Kidney (tissue), 22 donors: ENCODE measurements at places on chromosomes 7 and 10.

- DNase-seq: peak; percentile 52
Measured at GRCh38 chr7:30795161-30795948, 24.1 kb downstream of the MINDY4 start.

DNA sequence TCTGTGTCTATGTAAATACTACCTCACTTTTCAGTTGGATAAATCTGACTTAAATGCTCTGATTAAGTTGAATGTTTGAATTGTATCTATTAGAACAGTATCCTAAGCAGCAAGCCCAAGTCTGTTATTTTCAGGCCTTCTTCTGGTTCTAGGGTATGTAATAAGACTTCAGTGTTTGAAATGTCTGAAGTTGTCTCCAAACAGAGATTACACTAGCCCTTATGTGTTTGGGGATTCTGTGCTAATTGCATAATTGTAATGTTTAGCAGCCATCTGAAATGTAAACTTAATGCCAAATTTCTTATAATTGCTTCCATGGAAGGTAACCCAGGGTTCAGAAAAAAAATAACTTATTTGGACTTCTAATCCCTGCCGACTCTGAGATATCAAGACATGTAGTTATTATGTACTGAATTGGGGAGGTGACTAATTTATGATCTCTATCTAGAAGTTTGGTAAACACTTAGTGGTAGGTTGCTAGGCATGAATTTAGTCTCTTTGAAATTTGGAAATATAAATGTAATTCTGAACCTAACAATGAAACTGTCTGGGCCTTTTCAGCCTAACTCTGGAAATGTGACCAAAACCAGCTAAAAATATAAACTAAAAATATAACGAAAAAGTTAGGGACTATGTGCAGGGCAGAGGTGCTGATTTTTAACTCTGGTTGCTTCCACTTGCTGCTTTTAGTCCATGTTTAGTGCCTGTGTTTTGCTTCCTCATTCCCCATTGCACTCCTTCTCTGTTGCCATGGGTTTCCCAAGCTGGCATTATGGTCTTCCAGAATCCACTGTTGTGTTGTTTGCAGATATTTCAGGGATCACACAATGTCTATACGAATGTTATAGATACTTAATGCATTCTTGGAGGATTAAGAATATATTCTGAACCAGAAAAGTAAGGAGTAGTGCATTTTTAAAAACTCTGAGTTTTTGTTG lies 54.8 kb downstream of the MCU start:
- no peak for DNase-seq

- DNase-seq: no peak
Measured at GRCh38 chr7:134742688-134743350, 36.6 kb upstream of the CALD1 start.

DNA sequence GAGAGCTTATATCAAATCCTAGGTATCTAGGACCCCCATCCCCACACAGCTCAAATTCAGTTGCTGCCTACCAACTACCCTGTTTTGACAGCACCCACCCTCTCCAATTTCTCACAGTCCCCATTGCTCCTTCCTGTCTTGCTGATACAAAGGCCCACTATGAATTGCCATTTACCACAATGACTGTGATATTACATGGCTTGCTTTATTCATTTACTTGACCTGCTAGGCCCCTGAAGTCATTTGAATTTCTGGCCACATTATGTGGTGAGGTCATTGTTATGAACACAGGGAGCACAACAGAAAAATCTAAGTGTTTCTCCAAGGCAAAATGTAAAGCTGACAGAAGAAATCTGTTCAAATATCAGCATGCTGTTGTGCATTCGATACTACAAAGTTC lies 101.4 kb downstream of the PPP1R17 start:
- no peak for DNase-seq

DNA sequence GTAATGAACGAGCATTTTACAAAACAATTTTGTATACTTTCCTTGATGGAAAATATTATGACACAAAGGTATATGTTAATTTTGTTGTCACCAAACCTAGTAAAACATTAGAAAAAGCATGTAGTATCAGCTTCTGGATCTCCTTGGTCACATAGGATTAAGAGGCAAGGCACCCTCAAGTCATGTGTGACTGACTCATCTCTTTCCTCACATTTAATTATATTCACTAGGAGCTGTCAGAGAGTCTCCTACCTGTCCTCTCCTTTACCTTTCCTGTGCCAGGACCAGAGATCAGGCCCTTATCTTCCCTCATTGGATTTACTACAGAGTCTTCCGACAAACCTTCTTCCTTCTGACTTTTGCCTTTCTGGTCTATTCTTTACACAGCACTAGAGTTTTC lies 111.3 kb upstream of the RPA3 start:
- DNase-seq: no peak

- no peak for DNase-seq
Measured at GRCh38 chr10:1745780-1746456, 8.6 kb upstream of the ADARB2 start.

DNA sequence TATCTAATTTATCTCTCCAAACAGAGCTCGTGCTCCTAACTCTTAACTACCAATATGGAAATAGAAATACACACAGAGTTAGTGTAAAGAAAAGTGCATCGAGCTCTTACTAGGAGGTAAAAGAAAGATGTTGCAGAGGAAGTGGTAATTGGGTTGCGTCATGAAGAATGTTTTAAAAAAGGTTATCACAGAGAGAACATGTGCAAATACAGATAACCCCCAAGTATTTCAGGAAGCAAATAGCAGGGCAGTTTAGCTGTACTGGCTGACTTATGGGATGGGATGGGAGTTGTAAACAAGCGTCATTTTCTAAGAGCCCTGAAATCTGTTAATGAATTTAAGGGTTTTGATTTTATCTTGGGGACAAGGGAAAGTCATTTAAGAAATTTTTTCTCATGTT lies 153.9 kb downstream of the AGMO start:
- DNase-seq: no peak

- DNase-seq: no peak
Measured at GRCh38 chr10:78960316-78960800, 108.4 kb upstream of the ZMIZ1 start.

DNA sequence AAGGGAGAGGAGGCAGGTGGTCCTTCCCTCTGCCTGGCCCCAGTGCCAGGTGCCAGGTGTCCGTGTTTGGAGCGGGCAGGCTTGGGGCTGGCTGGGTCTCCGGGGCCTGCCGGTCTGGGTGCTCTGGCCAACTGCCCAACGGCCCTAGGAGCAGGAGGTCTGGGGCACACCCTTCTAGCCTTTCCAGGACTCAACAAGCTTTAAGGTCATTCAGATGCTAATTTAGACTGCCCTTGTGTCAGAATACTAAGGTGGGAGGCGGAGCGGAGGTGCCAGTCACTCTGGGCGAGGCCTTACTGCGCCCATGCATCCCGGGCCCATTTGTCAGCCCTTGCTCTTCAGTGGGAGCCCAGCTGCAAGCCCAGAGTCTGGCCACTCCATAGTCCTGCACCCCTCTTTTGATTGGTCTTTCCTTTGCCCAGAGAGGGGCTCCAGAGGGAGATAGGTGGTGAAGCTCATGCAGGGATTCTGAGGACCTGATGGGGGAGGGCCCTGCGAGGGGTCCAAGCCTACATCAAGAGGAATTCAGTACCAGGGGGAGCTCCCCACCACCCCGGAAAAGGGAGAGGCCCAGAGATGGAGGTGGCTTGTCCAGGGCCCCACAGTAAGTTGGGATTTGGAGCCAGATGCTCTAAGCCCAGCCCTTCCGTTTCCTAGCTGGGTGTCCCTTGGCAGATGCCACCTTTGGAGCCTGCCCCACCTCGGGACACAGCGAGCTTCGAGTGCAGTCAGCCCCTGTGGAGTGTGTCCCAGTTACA lies 1.3 kb downstream of the PGAM2 start:
- peak; percentile 68 for DNase-seq

DNA sequence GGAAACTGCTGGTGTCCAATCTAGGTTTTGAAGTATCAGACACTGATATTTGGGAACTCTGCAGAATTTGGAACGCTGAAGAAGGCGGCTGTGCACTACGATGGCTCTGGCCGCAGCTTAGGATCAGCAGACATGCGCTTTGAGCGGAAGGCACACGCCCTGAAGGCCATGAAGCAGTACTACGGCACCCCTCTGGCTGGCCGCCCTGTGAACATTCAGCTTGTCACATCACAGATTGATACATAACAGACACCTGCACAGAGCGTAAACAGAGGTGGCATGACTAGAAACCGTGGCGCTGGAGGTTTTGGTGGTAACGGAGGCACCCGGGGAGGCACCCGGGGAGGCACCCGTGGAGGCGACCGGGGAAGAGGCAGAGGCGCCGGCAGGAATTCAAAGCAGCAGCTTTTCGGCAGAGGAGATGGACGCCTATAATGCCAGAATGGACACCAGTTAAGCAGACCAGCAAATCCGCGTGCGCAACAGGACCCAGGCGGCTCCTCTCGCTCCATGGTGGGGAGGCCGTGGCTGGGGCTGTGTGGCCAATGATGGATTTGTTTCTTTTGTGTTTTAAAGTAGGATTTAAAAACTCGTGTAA lies 22.2 kb upstream of the CCL24 start:
- no peak for DNase-seq

GRCh38 chr7:34982371-34983019 lies 54.8 kb downstream of the DPY19L1 start:
- DNase-seq: no peak

DNA sequence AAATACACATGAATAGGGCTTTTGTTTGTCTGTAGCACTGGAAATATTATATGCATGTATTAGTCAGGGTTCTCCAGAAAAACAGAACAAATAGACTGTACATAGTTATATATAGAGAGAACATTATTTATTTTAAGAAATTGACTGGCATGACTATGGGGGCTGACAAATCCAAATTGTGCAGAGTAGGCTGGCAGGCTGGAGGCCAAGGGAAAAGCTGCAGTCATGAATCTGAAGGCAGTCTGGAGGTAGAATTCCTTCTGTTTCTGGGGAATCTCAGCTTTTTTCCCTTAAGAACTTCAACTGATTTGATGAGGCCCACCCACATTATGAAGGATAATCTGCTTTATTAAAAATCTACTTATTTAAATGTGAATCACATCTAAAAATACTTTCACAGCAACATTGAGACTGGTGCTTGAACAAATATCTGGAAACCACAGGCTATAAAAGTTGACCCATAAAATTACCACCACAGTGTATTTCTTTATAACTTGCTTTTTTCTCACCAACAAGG lies 344.2 kb upstream of the KIAA1217 start:
- no peak for DNase-seq

- no peak for DNase-seq
Measured at GRCh38 chr7:52749880-52750279, 285.6 kb upstream of the POM121L12 start.

DNA sequence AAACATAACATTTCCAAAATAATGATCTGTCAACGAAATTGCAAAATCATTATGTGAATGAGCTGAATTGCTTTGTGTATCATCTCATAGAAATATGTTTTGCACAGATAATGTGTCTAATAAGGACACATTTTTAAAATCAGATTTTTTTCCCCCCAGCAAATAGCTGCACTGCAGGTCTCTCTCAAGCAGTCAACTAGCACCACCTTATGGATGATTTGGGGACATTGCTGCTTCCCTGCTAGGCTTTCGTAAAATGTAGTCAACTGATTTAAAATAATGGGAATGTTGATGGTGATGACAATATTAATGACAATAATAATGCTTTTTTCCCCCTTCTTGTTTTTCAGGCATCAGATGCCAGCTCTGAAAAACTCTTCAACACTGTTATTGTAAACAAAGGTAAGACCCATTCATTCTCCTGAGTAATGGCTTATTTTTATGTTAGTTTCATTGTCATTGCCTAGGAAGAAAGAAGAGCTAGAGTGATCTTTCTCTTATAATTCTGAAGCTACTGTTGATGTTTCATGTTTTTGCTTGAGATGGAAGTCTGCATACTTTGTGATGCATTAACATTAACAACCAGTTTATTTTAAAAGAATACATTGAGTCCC lies 433.6 kb upstream of the GALNT17 start:
- peak; percentile 76 for DNase-seq

- peak; percentile 50 for DNase-seq
Measured at GRCh38 chr7:23349484-23350157, 50.5 kb downstream of the MALSU1 start.

- DNase-seq: no peak
Measured at GRCh38 chr7:132480534-132480933, 95.7 kb downstream of the PLXNA4 start.

DNA sequence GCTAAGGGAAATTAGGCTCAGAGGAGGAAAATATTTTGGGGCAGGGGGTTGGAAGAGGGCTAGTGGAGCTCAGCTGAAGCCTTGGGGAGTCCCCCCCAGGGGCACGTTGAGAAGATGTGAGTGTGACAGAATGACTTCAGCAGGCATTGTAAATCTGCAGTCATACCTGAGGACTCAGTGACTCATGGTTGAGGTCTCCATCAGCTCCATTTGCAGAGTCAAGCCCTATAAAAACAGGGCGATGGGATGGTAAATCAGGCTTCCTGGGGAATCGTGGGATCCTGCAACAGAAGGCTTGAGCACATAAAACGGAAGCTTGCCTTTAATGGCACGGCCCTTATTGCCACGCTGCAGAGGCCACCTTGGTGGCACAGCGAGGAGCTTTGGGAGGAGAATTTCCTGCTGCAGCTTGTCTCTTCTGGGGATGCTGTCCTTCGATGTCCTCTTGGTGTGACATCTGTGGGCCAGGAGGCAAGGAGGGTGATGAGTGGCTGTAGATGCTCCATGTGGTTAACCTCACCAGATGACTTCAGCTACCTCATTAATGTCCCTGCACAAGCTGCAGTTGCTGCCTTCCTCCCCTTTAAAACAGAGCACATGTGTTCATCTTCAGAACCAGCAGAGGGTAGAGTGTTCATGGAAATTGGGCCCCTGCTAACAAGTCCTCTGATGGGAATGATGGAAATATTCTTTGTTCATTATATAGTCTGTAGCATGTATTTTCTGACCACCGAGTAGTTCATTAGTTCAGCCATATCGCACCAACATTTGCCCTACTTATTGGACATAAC lies 285.9 kb downstream of the LRMDA start:
- no peak for DNase-seq

DNA sequence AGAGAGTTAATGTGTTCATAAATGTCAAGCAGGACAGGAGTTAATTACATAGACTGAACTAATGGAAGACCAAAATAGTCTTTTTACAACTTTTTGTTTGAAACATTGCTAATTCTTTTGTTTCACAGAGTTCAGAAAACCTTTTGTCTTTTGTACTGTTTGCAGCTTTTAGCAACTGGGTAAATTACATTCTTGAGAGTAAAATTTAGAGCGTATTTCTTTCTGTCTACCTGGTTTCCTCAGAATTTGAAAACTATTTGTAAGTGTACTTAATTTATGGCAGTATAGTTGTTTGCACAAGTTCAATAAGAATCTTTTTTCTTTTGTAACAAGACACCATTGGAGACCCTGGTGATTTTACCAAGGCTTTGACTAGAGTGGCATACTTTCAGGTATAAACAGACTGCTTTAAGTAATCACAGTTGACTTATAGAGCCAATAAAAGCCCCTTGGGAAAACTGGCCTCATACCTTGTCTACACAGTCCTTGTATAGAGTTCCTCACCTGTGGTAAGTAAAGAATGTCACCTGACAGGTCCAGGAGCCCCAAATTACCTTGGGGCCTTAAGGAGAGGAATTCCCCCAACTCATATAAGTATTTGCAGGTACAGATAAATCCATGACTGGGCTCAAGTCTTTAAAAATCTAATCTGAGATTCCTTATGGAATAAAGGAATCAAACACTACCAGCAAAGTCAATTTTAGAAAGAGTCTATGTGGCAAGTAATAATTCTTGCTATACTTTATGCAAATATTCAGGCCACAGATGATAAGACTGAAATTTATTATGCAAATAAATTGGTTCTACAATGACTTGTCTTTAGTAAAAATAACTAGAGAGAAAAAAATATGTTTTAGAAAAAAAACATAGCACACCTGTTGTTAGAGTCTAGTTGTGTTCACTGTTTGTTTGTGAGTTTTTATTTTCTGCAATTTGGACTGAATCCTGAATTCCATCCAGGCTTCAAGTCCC lies 23.6 kb upstream of the CREB3L2 start:
- DNase-seq: no peak
